ENCODE measurements at places on chromosomes 4 and X.

- no peak for DNase-seq
These were observed 29.7 kb downstream of the SCLT1 start for GRCh38 chr4:129063640-129064039.

- no peak for DNase-seq
These were observed 12.4 kb downstream of the EDNRA start for GRCh38 chr4:147493307-147493706.

GRCh38 chr4:23171976-23172375, 479.2 kb downstream of the GBA3 start:
- no peak for DNase-seq

- no peak for DNase-seq
These were observed 83.9 kb upstream of the FAM9B start for GRCh38 chrX:9117851-9118250.

DNA sequence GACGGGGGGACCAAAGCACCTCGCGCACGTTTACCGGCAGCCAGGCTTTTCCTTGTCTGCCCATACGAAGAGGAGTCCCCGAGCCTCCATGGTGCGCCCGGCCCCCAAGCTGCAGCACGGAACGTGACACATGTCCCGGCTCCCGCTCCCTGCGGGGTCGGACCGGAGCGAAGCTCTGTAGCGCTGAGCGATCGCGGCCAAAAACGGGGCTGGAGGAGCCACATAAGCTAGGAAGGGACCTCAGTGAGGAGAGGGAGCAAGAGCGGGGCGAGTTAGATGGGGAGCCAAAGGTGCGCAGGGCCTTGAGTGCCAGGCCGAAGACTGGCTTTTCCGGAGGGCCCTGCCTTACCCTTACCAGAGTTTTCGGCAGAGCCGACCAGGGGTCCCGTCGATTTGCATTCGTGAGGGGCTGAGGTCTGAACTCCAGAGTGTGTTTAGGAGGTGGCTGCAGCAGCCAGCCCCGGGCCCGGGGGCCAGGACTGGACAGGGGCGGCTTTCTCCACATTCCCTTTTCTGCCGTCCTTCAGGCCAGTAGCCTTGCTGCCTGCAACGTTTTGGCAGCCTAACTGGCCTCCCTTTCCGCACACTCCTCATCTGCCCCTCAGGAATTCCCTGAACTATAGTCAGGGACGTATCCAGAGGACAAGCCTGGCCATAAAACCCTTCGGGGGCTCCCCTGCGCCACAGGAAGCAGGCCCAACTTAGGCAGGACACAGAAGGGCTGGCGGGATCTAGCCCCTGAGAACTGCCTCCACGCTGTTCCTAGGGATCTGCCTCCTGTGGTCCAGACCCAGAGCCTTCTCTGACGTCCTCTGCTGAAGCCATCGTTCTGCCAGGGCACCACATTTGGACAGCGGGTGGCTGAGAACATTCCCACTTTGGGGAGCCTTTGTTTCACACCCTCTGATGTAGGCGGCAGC, 689 bp downstream of the SSR4 start:
- DNase-seq, result no peak

DNA sequence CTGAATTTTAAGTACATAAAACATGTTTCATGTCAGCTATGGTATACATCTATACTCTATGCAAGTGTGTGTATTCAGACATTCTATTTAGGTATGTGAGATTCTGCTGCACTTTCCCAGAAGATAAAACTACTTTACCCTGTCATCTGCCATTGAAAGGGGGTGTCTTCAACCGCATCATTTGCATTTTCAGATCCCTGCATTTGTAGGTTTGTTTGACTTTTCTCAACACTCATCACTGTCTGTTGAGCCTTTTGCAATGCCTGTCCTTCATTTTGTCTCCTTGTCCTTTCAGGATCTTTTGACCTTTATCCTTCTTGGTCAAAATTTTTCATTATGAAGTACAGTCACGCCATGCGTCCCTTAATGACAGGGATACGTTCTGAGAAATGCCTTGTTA, 103.5 kb downstream of the TMA16 start:
- no peak for DNase-seq

DNA sequence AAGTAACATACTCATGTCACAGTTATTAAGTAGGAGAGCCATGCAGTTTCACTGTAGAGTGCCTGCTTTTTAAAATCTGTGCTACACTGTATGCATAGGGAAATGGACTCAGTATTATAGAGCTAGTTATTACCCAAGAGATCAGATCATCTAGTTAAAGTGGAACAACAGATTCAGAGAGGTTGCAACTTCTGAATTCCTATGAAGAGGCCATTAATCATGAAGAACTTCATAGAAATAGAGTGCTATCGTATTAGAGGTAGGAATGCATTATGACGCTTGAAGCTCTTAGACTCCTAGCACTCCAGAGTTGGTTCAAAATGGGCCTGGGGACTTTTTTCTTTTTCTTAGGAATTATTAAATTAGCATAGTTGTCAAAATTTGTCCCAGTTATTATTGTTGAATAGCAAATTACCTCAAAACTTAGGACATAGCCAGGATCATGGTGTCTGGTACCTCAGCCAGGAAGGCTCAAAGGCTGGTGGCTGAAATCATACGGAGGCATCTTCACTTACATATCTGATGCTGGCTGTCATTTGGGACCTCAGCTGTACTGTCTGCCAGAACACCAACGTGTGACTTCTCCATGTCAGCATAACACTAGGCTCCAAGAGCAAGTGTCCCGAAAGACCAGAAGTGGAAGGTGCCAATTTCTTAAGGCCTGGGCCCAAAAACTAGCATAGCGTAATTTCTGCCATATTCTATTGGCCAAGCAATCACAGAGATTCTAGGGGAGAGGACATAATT, 125.7 kb downstream of the STAG2 start:
- no peak for DNase-seq

DNA sequence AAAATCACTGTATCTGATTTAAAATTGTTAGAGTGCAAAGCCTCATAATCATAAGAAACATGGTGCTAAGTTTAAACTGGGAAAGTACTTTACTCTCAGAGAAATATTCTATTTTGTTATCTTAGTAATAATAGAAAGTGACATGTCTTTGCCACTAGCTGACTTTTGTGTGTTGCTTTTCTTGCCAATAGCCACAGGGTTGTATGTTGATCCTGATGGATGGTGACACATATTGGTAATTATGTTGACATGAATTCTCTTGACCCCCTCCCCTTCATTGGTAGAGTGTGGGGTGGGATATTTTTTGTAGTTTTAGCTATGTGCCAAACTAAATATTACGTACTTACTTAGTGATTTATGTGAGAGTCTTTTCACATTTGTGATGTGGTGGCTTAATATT, 103.1 kb upstream of the MAP9 start:
- no peak for DNase-seq

- no peak for DNase-seq
These were observed 295.4 kb downstream of the RAPGEF2 start for GRCh38 chr4:159398236-159398638.

DNA sequence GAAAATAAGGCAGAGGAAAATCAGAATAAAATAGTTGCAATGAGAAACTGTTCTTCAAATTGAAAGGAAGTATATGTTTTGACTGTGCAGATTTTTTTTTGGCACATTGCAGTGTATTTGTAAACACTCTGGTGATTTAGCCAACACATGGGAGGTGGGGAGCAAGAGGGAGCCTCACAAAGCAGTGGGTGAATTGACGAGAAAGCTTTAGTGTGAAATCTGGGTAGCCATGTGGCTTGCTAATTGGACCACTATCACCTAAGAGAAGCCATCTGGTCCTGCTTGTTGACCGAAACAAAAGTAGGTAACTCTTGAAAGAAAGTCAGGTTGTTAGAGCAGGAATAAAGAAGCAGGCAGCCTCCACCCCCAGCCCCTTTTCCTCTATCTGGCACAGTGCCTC, 10.4 kb downstream of the CLCN5 start:
- no peak for DNase-seq

Data from stimulated activated CD8-positive, alpha-beta memory T cell treated with anti-CD3 and anti-CD28 coated beads, Interleukin-4, amount 100 ng/mL, for 1 hour (primary cell).